Natural killer cell (primary cell): ENCODE measurements at places on chromosomes 12 and 14.

DNA sequence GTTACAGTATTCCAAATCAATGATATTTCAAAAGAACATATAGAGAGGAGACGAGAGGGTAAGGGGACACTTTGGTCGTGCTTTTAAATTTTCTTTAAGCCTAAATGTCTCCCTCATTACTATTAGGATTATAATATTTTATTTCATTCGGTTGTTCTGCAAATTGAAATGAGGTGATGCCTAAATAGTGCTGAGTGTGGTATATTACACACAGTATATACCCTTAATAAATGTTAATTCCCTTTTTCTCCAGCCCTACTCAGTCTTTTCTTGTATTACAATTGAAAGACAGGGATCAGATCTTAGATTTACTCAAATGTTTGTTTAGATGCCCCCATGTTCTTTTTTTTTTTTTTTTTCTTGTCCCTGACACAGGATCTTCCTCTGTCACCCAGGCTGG, 7.7 kb downstream of the SNAPC1 start:
- no peaks in the 10 kb centered on the region for H3K4me1 ChIP-seq
- peaks cover 21% of the 10 kb centered on the region for H3K36me3 ChIP-seq
- no peak overlapping the region for H3K4me3 ChIP-seq
- H3K27me3 ChIP-seq: no peaks in the 10 kb centered on the region
- no peak for DNase-seq
- no peak overlapping the region for H3K27ac ChIP-seq

DNA sequence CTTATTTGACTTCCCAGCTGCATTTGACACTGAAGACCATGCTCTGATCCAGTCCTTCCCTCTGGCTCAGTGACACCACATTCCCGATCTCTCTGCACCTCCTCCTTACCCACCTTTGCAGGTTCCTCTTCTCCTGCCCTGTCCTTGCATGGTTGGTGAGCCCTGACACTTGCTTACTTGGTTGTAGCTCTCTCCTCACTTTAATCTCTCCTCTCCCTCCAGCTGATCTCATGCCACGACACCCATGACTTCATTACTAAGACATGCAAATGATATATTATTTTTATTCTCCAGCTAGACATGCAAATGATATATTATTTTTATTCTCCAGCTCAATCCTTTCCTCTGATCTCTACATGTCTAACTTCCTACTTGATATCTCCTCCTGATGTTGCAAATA, at the start of gene SERPINA9:
TSS of gene SERPINA9 (minus strand) at position 175 of the 400 bp plus-strand sequence. CDS start 6,357 bp downstream, outside the sequence.
- H3K4me1 ChIP-seq: no peaks in the 10 kb centered on the region
- DNase-seq: no peak
- H3K36me3 ChIP-seq: no peaks in the 10 kb centered on the region
- H3K4me3 ChIP-seq: no peak within 1 kb of the TSS
- H3K27me3 ChIP-seq: no peaks in the 10 kb centered on the region

DNA sequence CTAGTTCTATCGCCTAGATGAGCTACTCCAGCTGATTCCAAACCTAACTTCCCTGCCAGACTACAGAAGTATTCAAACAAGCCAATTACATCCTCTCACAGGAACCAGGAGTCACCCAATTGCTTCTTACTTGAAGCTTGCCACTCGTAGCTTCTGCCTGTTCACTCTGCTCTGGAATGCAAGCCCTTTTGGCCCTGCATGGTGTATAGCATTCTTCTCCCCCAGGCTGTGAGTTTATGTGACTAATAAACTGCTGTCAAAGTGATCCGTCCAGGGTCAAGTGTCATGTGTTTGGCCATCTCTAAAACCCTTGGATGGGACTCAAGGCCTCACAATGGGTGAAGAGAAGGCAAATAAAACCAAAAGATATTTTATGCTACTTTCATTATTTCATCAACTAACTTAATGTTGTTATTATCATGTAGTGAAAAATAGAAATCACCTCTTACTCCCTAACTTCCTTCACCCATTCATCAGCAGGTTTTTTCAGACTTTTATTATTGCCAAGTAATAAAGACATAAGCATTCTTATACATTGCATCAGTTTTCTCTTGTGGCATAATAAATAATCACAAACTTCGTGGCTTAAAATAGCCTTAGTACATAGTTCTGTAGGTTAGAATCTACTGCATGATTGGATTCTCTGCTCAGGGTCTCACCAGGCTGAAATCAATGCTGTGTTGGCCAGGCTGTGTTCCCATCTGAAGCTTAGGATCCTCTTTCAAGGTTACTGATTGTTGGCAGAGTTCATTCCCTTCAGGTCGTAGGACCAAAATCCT, 1981.7 kb upstream of the FLRT2 start:
- no peaks in the 10 kb centered on the region for H3K27me3 ChIP-seq
- H3K36me3 ChIP-seq: no peaks in the 10 kb centered on the region
- H3K4me1 ChIP-seq: no peaks in the 10 kb centered on the region
- H3K4me3 ChIP-seq: no peak overlapping the region
- DNase-seq: no peak

GRCh38 chr12:118055865-118056773, 4.9 kb downstream of the WSB2 start:
- H3K36me3 ChIP-seq: peaks cover 2% of the 10 kb centered on the region
- H3K4me1 ChIP-seq: peaks cover 22% of the 10 kb centered on the region
- no peak for DNase-seq
- no peak overlapping the region for H3K27ac ChIP-seq
- no peaks in the 10 kb centered on the region for H3K27me3 ChIP-seq

DNA sequence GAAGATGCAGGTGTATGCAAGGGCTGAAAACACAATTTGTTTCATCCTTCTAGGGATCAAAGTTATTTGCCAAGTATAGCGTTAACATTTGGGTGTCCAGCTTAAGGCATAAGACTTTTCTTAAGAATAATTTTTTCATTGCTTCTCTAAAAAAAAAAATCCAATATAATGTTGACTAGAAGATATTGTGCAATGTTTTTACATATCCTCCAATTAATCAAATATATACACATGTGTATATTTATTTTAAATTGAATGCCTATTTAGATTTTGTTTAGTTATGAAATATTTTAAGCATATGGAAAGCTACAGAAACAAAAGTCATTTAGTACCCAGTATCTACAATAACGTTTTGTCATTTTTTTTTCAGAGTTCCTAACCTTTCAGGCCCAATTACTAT, 28.5 kb upstream of the KRR1 start:
- no peaks in the 10 kb centered on the region for H3K36me3 ChIP-seq
- H3K27me3 ChIP-seq: peaks cover 2% of the 10 kb centered on the region
- H3K4me1 ChIP-seq: no peaks in the 10 kb centered on the region
- H3K27ac ChIP-seq: no peak overlapping the region
- H3K4me3 ChIP-seq: no peak overlapping the region
- no peak for DNase-seq

- H3K4me3 ChIP-seq: no peak overlapping the region
- H3K27ac ChIP-seq: no peak overlapping the region
- H3K4me1 ChIP-seq: peaks cover 21% of the 10 kb centered on the region
- H3K36me3 ChIP-seq: no peaks in the 10 kb centered on the region
Measured at GRCh38 chr12:131892711-131893604, 1.5 kb upstream of the ULK1 start.
